ENCODE measurements at places on chromosomes 4 and X.

- DNase-seq, result no peak
Measured at GRCh38 chr4:83910693-83911092, 374.8 kb downstream of the GPAT3 start.

- no peak for DNase-seq
Measured at GRCh38 chrX:104310657-104311254, 56.0 kb upstream of the ESX1 start.

DNA sequence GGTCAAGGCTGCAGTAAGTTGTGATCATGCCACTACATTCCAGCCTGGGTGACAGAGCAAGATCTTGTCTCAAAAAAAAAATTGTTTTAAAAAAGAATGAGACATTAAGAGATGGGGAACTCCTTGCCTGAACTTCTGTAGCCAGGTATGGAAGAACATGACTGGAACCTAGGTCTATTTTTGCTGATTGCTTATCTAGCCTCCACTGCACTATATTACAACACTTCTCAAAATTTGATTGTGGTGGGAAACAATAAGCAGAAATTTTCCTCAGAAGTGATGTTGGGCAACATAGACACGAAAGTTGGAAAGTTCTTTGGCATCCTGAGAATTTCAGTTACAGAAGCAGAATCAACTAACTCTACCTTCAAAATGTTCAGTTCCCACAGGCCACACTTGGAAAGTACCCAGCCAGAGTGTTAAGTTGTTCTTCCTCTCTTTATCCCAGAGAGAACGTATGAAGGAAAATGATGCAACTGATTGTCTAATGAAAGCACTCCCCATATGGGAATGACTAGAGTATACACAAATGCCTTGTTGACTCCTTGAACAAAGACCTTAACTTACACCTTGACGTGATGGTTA lies 50.0 kb downstream of the LUZP4 start:
- DNase-seq, result no peak

GRCh38 chr4:57351731-57352130 lies 241.5 kb upstream of the IGFBP7 start:
- DNase-seq, result no peak

GRCh38 chr4:112817933-112818593 lies 181.1 kb downstream of the LARP7 start:
- peak; percentile 73 for DNase-seq

DNA sequence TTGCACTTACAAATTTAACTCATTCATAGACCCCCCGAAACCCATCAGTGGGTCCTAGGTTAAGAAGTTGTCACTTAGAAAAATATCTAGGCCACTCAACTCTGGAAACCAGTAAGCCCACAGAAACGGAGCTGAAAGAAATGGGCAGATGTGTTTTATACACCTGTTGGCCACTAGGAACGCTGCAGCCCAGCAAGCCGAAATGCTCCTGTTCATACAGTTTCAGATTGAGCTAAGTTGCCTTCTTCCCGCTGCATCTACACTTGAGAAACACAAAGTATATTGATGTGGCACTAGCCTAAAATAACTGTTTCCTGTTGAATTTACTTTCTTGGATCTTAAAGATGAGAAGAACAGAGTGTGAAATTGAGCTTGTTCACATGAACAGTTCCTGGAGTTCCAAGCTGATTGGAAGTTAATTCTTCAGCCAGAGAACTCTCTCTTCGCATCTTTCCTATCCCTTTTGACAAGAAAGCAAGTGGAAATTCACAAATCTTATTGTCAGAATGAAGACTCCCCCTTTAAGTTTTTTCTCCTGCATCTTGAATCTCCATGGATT lies 174.1 kb downstream of the RBMX2 start:
- DNase-seq, result no peak

DNA sequence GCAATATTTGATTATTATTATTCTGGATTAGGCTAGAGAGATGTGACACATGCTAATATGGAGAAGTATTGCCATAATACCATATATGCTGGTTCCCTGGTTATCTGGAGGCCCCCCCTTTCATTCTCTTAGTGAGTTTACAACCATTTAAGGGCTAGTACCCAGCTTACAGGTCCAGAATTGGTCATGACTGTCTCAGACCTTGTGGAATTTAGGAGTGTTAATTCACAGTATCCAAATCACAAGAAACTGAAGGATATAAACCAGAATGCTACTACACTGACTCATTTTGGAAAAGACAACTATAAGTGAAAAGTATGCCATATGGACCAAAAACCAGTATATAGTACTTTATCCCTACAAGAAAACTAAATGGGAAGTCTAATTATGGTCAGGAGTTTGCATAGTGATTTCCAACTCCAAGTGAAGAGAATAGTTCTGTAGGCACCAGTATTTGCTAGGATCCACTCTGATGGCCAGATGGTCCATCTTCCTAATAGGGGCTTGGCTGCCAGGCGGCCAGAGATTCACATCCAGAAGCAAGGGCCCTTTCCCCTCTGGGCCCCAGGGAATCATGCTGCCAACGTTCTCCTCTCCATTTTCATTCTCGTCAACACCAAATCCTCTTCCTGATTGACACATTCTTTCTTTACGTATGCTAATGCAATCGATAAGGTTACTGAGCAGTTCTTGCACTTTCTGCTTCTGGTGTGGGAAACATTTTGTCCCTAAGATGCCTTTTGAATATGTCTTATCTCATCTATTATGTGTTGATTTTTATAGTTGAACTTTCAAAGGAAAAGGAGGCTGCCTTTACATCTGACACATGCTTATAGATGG lies 123.6 kb downstream of the SHROOM3 start:
- no peak for DNase-seq

- no peak for DNase-seq
Measured at GRCh38 chr4:109921384-109921808, 8.7 kb downstream of the EGF start.

GRCh38 chr4:40409835-40410234 lies 74.7 kb downstream of the CHRNA9 start:
- DNase-seq, result no peak

Data from Right ventricle myocardium inferior (tissue), 1 donor.